ENCODE measurements at places on chromosomes 7 and 10. TPM values are rescaled to one million over a fixed set of nuclear protein-coding genes. Genes with fewer than 3 reads are reported as not detected.

DNA sequence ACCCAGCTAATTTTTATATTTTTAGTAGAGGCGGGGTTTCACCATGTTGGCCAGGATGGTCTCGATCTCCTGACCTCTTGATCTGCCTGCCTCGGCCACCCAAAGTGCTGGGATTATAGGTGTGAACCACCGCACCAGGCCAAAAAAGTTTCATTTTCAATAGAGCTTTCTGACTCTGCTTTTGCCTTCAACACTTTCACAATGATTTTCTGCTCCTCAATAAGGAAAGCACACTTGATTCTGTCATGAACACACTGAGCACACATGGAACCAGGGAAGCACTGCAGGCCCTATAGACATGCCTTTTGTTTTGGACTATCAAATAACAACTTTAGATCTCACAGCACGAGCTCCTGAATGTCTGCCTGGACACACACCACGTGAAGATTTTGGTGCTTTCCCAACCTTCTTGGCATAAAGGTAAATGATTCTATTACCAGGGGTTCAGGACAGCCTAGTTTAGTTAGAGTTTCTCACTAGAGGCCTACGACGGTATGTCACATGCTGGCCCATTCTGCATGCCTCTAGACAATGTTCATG is 8.0 kb downstream of the RRP12 start:
- DNase-seq: no peak

The CYP3A4 gene
- not detected for total RNA-seq

- peak; percentile 7 for DNase-seq
These were observed 365.6 kb downstream of the ANKRD7 start for GRCh38 chr7:118590107-118590506.

The CFAP69 gene
- total RNA-seq: 0.39 TPM

DNA sequence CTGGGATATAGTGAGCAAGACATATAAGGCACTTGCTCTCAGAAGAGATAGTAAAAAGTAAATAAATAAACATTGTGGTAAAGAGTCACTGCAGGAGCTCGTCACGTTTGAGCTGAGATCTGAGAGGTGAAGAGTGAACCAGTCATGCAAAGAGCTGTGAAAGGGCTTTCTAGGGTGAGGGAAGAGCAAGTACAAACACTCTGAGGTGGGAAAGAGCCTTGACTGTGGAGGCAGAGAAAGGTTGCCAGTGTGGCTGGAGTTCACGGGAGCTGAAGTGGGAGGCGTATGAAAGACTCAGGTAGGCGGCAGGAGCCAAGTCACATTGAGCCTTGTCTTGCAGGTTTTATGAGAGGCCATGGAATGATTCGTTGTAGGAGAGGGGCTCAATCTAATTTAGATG is 141.0 kb downstream of the C1GALT1 start:
- no peak for DNase-seq

DNA sequence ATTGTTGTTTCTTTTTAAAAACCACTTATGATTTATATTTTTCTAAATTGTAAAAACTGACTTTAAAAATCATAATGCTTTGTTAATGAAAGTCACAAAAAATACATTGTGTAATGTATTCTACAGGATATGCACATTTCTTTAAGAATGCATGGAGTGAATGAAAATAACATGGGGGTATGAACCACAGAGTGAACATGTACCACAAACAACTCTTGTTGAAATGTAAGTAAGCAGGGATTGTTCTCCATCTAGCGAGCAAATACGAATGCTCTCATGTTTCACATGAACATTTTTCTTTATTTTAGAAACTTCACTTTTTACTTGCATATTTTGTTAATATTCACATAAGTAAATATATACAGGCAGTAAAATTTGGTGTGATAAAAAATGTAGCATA is 35.6 kb upstream of the LAMB4 start:
- no peak for DNase-seq

The GPR15LG gene
- not detected for total RNA-seq

- DNase-seq: no peak
These were observed 94.3 kb upstream of the AGBL3 start for GRCh38 chr7:134891696-134892678.

DNA sequence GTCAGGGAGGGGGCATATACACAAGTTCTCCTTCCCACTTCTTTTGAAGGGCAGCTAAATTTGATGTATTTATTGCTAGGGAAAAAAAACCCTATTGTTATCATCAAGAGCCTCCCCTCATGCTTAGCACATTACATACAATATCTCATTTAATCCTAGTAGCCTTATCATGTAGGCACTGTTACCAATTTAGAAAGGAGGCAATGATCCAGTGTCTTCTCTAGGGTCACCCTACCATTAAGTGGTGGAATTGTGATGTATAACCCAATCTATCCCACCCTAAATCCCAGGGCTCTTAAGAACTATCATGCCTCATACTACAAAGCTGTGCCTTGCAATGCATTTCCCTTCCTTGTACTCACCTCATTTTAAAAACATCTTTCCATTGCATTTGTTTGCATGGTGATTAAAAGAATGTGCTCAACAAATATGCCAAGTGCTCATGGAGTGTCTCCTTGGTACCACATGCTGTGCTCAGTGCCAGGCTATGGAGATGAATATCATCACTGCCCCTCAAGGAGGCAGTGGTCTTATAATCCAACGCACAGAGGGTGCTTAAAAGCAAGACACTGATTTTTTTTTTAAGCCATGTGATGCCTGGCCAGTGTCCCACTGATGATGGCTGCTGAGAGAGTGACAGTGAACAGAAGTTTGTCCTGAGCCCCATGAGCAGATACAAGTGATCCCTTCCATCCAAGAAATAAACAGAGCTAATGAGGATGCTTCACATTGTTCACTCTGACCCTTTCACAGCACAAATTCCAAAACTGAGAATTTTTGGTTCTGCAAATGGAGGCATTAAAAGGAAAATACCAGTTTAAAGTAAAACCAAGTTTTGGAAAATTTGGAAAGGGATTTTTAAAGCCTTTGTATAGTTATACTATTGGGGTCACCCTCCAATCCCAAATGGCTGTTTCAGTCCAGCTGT is 98.2 kb downstream of the SORBS1 start:
- DNase-seq: no peak

GRCh38 chr7:45708046-45708950 is 134.1 kb downstream of the ADCY1 start:
- DNase-seq: peak; percentile 0

DNA sequence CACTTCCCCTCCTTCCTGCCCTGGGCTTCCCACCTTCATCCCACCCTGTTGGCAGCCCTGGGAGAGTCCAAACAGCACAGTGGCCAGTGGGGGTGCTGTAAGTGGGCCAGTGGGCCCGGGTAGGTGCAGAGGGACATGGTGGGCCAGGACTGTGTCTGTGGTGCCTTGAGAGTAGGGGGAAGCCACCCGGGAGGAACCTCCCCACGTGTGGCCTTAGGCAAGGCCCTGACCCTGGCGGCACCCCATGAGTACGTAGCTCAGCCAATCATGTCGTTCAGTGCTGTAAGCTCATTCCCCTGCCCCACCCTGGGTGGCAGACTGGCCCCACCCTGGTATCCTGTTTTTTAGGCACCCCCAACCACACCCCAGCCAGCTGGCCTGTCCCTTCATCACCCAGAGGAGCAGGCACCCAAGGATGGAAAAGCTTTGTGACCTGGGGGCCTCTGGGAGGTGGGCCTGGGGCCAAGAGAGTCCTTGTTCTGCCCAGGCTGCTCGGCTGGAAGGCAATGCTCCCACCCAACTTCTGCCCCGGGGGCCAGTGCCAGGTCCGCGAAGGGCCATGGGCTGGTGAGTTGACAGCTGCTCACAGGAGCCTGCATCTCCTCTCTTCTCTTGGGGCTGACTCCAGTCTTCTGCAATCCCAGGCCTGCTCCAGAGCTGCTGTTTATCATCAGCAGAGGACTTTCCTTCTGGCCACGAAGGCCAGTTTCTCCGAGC is 41.6 kb downstream of the TSPAN15 start:
- DNase-seq: peak; percentile 51

- no peak for DNase-seq
These were observed 95.1 kb downstream of the NPY start for GRCh38 chr7:24378871-24379616.

The APBB1IP gene
- 31.1 TPM for total RNA-seq

- no peak for DNase-seq
These were observed 143.9 kb downstream of the PFKFB3 start for GRCh38 chr10:6346631-6347030.

DNA sequence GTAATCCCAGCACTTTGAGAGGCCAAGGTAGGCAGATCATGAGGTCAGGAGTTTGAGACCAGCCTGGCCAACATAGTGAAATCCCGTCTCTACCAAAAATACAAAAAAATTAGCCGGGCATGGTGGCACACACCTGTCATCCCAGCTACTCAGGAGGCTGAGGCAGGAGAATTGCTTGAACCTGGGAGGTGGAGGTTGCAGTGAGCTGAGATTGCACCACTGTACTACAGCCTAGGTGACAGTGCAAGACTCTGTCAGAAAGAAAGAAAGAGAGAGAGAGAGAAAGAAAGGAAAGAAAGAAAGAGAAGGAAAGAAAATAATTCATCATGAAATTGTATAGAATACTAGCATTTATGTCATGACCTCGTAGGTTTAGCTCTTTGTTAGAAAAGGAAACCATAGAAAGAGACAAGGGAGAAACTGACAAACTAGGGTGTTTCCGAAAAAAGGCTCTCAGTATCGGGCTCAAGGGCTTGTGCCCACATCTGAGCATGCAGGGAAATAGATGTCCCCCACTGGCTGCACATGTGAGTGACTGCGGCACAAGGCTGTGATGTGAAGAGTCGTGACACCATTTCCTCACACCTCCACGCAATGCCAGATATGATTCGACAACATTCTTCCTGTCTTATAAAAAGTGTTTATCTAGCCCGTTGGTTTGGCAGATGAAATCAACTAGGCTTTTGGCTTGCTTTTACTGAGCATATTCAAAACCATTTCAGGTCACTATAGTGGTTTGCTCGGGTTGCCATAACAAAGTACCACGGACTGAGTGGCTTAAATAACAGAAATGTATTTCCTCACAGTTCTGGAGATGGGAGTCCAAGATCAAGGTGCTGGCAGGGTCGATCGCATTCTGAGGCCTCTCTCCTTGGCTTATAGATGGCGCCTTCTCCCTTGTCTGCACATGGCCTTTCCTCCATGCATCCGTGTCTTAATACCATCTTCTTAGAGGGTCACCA is 2.0 kb downstream of the SRGN start:
- DNase-seq: peak; percentile 77

DNA sequence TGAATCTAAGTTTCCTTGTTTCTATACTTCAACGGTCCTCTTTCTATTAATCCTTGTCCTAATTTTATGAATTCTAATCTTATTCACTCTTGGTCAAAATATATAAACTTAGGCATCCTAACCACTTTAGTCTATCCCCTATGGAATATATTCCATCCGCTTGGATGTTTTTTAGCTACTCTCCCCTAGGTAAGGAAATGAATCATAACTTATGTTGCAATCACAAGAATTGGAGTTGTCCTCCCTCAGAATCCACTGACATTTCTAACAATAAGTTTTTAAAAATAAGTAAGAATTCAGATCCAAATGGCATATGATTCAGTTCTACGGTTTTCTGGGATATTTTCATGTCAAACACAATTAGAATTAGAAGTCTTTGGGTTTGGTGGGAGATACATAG is 1081.6 kb downstream of the SORCS1 start:
- no peak for DNase-seq

- DNase-seq: peak; percentile 50
These were observed 38.7 kb downstream of the PPIF start for GRCh38 chr10:79385804-79386531.

GRCh38 chr7:27103489-27104226 is 1.2 kb upstream of the HOXA2 start:
- no peak for DNase-seq

GRCh38 chr10:109861081-109861480 is 62.2 kb downstream of the XPNPEP1 start:
- DNase-seq: no peak

DNA sequence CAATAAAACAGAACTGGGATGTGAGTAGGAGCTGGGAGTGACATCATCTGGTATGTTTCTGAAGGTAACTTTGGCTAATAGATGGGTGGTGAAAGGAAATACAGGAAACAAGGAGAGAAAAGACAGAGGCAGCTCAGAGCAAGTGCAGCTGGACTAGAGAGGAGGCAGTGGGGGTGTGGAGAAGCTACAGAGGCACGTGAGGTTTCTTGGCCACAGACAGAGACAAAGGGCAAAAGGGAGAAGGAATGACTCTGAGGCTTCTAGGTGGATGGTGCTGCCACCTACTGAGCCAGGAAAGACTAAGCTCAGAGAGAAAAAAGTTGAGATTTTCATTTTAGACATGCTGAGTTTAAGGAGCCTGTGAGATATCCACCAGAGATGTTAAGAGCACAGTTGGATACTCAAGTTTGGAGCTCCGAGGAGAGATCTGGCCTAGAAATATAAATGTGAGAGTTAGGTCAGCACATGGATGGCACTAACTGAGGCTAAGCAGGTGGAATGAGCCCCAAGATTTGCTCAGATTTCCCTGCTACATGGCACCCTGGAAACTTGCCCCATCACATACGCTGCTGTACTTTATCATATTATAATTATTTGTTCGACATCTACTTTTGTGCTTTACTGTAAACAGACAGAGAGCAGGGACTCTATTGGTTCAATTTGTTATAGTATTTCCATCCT is 293.0 kb upstream of the IMMP2L start:
- DNase-seq: no peak

The TAF6 gene
- 52.7 TPM for total RNA-seq
